K562 (cell line): ENCODE measurements at places on chromosomes 2 and 18.

GRCh38 chr2:148132412-148132811, 111.5 kb downstream of the MBD5 start:
- no peak for DNase-seq

DNA sequence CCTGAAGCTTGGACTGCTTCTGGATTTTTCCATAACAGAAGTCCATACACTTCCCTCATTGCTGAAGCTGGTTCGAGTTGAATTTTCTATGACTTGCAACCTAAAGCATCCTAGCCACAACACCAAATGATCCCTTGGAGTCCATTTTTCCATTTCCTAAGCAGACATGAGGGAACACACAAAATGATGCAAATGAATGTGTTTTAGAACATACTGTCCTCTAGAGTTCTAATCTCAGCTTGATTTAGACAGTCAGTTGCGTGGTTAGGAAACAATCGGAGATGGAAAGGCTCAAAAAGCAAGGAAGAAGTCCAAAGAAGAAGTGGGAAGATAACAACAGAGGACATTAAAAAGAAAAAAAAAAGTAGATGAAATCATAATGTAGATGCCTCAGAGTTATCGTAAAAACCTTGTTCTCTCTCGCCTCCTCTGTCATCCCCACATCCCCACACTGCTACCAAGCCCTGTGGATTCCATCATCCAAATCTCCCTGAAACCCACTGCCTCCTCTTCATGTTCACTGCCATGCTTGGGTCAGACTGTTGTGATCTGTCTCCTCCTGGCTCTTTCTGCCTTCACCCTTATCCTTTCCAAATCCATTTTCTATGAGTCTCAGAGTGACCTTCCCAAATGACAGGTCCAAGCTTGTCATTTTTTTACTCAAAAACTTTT, 58.4 kb downstream of the TMEM247 start:
- no peak for DNase-seq

DNA sequence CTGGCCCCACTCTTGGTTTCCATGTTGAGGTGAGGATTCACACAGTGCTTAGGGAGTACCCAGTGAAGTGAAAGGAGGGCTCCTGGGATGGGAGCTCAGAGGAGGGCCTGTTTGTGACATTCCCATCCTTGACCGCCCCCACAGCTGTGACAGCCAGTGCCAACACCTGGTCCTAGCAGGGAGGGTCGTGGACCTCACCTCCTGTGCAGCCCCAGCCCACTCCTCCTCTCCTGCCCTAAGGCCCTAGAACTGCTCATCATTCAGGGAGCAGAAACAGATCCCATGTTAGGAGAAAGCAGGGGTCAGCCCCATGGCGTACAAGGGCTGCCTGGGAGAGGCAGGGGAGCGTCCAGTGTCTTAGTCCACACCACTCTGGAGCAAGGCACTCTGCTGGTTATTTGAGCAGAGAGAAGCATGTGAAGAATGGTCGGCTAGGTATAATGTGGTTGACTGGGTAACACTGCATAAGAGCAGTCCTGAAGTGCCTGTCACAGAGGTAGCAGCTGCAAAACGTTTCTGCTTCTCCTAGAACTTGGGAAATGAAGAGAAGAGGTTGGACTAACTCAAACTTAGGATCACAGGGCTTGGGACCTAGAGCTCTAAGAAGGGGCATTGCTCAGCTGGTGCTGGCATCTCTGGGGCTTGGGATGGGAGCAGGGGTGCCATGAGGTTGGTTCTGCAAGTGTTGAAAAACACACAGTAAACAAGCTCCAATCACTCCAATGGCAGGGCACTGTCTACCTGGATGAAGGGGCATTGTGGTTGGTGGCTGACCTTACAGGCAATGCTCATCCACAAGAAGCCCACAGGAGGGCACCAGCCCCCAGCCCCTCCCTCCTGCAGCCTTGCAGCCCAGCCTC, 55.6 kb downstream of the FAM168B start:
- DNase-seq = peak; percentile 39

DNA sequence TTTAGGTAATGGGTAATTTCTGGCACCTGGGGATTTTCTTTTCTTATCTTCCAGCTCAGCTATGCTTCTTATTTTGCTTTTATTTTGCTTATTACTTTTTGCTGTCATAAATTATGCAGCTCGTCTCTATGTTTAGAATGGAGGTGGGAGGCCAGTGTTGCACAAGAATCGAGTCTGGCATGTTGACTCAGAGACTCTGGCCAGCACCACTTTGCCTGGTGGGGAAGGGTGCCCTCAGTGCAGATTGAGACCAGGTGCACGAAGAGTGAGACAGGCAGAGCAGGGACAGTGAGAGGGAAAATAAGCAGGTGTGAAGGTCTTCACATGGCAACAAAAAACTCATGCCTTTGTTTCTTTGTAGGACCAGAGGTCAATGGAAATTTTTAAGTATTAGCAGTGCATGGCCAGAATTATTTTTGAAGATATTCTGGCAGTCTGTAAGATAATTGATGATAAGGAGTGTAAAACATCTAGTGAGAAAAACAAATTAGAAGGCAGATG, 59.2 kb upstream of the SLC5A7 start:
- DNase-seq = no peak

DNA sequence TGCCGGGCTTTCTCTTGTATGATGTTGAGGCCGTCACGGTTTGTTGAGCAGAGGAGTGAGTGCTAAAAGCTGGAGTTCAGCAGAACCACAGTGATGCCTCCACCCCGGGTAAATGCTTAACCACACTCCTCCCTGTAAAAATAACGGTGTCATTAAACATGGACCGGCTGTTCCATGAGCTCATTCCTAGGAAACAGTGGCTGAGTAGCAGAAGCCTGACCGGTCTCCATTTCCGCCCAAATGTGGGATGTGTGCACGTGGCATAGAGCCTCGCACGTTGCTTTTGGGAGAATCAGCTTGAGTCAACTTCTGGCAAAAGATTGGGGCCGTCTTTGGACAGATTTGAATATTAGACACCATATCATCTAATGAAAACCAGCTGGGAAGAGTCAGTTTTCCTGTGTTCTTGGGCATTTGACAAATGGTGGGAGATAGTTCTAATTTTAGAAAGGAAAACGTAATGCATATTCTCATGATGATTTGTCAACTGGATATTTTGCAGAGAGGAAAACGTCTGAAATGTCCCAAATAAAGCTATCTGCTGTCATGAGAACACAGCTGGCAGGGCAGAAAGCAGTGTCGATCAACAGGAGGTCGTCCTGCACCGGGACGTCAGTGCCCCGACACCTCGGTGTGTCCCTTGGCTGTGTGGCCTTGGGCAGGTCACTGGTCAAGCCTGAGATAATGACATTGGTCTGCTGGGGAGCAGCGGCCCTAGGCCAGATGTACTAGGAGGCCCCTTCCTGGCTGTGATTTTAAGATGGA, 42.4 kb downstream of the LRRFIP1 start:
- DNase-seq = no peak
